ENCODE measurements at places on chromosomes 12 and 14.

DNA sequence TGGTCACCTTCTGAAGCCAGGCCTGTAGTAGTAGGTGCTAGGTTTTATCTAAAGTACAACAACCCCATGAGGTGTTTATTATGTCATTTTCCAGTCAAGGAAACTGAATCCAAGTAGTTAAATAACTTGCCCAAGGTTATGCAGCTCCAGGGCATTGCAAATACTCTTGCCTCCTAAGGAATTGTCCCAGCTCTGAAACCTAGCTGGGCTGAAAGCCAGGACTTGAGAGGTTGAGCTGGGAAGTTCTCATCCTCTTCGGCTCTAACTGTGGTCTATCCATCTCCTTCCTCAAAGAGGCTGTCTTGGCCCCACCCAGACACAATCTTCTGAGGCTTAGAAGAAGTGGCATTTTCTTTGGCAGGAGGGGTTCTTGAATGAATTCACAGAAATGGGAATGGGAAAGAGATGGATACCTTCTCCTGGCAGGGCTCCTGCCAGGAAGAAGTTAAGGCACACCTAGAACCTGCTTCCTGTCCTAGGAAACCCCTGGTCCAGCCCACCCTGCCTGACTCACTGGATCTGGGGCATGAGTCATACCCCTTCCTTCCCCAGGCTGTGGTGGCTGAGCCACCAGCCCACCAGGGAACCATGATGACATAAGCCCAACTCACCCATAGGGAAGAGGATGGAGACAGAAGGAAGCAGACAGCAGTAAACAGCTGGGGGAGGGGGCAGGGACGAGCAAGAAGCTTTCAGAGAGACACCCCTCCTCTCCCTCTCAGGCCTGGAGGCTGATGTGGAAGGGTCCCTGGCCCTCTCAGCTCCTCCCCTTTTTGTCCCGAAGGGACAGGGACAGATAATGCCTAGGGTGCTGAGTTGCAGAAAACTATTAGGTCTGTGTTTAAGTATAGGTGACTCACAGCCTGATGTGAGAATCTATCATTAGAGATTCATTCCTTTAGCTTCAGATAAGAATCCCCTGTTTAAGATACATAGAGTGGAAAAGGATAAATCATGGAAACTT, 2.1 kb upstream of the PLEK2 start:
- DNase-seq = no peak

- no peak for DNase-seq
Measured at GRCh38 chr14:101087614-101088394, 184.3 kb upstream of the RTL1 start.

DNA sequence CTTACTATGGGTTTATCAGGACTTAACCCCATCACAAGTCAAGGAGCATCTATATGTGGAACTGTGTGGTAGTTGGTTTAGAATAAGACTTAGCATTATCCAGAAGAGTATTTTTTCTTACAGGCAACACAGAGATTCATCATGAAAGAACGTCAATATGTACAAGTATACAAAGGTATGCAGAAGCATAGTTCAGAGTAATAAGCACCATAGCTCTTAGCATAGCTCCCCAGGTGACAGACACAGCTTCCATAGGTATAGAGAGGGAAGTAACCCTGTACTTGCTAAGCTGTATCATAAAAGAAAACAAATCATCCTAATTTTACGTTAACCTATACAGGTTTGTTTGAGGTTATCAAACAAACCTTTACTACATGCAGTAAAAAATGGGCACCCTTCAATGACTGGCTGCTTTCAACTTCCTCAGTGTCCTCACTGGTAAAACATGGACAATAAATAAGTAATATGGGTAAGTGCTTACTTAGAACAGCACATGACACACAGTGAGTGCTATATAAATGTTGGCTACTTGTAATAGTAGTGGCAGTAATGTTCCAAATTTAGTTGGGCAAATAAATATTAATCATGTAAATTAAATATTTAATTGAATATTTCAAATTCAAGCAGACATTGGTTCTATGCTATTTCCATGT, 50.9 kb downstream of the PTPN21 start:
- DNase-seq = no peak

- no peak for DNase-seq
Measured at GRCh38 chr12:92019491-92020277, 126.0 kb downstream of the BTG1 start.

GRCh38 chr14:74980731-74981461, 21.8 kb upstream of the EIF2B2 start:
- DNase-seq = no peak

DNA sequence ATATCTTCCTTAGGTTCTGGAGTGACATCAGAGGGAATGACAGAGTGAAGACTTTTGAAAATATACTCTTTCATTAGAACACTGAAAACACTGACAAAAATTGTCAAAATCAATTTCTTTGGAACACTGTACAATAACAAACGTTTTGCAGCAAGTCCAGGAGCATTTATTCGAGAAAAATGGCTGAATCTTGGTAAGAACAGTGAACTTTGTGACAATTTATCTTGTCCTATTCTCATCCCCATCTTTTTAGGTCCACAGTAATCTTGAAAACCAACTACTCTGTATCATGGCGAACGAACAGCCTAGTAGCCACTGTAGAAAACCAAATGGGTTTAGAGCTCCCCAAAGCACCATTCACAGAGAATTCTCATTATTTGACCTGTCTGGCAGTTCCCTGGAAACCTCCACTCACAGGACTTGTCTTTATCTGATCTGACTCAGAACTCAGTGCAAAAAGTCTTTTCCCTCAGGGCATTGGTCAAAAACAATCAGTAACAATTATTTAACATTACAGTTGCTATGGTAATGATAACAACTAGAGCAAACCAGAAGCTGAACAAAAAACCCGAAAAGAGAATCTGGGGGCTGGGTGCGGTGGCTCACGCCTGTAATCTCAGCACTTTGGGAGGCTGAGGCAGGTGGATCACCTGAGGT, 20.3 kb upstream of the PPP2R5E start:
- no peak for DNase-seq

DNA sequence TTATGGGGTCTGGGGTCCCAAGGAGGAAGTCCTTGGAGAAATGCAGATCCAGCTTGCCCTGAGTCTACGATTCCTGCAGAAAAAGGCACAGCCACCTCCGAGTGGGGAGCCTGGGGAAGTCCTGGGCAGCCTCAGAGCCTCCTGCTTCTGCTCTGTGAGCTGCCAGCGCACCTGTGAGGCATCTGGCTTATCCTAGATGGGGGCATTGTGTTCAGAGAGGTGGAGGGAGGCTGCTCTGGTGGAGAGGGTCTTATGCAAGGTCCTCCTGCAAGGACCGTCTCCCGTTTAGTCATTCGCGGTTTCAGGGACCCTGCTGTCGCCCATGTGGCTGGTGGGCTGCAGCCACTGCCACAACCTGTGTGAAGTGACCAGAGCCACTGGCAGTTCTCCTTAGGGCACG, 53.0 kb upstream of the PRMT8 start:
- no peak for DNase-seq

GRCh38 chr12:15627995-15628945, 160.9 kb downstream of the EPS8 start:
- DNase-seq = no peak
